ENCODE measurements at places on chromosomes 2 and 18.

GRCh38 chr18:7618891-7619442, 51.9 kb downstream of the PTPRM start:
- no peak for DNase-seq

- DNase-seq, result no peak
Observed at GRCh38 chr2:156340377-156340776, 7.9 kb upstream of the NR4A2 start.

DNA sequence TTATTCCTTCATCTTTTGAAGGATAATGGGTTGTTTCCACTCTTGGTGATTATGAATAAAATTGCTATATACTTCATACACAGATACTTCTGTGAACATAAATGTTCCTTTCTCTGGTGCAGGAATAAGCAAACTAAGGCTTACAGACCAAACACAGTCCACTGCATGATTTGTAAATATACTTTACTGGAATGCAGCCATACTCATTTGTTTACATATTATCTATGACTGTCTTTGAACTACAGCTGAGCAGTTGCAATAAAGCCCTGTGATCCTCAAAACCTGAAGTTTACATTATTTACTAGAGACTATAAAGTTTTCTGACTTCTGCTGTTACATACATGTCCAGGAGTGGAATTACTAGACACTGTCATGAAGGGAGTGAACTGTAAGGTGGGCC, 381.0 kb upstream of the CNTNAP5 start:
- DNase-seq, result no peak

DNA sequence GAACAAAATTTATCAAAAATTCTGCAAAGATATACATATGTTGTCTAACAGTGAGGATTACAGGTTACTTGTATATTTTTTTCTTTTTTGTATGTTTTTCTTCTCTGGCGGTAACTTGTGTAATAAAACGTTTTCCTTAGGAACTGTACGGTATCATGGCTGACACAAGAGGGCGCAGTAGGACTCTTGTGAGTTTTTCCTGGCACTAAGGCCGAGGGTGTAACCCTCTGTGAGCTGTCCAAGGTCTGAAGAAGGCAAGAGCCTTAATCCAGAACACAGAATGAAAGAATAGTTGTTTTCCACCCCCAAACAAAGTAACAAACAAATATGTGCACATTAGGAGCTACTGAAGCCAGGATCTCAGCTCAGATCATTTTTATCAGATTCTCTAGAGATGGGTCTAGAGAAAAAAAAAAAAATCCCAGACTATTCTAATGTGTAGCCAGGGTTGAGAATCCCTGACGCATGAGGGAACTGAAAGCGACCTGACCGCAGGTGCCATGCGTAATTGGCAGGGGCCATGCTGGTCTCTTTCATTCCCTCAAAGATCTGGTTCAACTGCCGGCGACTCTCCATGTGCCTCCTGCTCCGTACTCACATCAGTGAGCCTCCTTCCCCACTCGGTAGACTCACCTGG, 27.0 kb downstream of the TMEM200C start:
- no peak for DNase-seq

DNA sequence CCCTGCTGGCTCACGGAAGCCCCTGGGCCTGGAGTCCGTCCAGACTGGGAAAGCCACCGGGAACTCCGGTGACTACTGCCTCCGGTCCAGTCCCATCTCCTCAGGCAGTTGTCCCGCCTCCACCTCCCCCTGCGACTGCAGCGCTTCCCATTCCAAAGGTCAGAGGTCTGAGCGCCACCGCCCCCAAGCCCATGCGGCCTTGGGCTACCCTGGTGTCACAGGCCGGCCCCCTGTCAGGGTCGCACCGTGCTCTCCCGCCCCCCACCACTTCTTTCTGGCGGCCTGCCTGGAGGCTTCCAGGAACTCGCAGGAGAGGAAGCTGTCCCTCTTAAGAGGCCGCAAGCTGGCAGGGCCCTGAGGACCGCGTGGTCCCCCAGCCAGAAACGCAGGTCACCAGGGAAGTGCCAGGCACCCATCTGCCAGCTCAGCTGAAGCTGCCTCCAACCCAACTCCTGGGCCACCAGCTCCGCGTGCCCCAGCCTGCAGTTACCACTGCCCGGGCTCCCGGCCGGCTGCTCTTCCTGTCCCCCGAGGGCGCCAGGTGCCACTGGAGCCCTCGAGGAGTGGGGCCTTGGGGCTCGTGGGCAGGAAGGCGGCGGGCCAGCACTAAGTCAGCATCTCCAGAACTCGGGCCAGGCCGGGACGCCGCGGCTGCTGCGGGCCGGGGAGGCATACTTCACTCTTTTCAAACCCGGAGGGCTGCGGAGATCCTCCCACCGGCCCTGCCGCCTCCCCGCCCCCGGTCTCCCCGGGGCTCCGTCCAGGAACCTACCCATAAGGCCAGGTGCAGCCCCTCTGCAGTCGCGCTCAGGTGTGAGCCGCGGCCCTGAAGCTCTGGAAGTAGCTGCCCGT, 83.3 kb upstream of the POMC start:
- no peak for DNase-seq

GRCh38 chr2:144516981-144517865, 2.7 kb downstream of the ZEB2 start:
- DNase-seq, result peak; percentile 42

GRCh38 chr2:223311889-223312680, 260.1 kb downstream of the KCNE4 start:
- no peak for DNase-seq

- no peak for DNase-seq
Observed at GRCh38 chr2:126859631-126860030, 39.1 kb upstream of the TEX51 start.

- no peak for DNase-seq
Observed at GRCh38 chr2:208329485-208329884, 63.4 kb downstream of the PIKFYVE start.

- DNase-seq, result no peak
Observed at GRCh38 chr2:234514873-234515638, 18.2 kb upstream of the ARL4C start.

DNA sequence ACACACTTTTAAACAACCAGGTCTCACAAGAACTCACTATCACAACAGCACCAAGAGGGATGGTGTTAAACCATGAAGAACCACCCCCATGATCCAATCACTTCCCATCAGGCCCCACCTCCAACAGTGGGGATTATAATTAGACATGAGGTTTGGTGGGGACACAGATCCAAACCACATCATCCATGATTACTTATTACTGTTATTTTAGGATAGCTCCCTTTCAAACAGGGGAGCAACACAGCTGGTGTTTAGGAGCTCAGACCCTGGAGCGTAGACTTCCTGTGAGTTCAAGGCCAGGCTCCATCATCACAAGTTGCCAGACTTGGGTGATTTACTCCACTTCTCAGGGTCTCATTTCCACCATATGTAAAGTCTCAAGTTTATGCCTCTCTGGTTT, 382.7 kb downstream of the HRH4 start:
- DNase-seq, result no peak

GRCh38 chr2:156818221-156818620, 382.0 kb downstream of the GPD2 start:
- no peak for DNase-seq

GRCh38 chr2:220034426-220035130, 407.1 kb downstream of the SLC4A3 start:
- no peak for DNase-seq

- no peak for DNase-seq
Observed at GRCh38 chr2:77458216-77458615, 64.0 kb downstream of the LRRTM4 start.

DNA sequence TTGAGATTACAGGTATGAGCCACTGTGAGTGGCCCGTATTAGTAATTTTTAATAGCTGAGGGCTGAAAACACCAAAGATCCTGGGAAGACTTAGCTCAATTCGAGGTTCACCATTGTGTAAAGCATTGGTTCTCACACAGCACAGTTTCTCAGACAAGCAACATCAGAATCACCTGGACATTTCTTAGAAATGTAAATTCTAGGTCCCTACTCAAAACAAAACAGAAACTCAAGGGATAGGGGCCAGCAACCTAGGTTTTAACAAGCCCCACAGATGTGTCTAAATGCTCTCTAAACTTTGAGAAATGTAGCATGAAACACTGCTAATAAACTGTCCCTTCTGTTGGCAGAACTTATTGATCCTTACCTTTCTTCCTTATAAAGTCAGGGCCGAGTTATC, 681.2 kb downstream of the RNF144A start:
- DNase-seq, result no peak

- DNase-seq, result no peak
Observed at GRCh38 chr18:76051396-76052226, 443.4 kb downstream of the ZNF516 start.

DNA sequence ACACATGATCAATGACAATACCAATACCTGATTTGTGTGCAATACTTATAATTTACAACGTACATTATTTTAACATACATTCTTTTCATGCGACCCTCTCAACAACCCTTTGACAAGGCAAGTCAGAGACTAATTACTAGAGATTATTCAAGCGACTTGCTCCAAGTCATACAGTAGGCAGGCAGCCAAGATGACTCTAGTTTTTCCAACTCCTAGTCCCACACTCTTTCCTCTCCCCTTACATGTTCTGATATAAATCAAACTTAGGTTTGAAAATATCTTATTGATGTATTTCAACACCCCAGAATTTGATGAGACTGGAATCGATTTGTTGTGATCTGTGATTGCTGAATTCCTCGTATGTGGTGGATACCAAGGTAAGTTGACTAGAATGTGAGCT, 8.0 kb upstream of the CYP27C1 start:
- DNase-seq, result no peak

DNA sequence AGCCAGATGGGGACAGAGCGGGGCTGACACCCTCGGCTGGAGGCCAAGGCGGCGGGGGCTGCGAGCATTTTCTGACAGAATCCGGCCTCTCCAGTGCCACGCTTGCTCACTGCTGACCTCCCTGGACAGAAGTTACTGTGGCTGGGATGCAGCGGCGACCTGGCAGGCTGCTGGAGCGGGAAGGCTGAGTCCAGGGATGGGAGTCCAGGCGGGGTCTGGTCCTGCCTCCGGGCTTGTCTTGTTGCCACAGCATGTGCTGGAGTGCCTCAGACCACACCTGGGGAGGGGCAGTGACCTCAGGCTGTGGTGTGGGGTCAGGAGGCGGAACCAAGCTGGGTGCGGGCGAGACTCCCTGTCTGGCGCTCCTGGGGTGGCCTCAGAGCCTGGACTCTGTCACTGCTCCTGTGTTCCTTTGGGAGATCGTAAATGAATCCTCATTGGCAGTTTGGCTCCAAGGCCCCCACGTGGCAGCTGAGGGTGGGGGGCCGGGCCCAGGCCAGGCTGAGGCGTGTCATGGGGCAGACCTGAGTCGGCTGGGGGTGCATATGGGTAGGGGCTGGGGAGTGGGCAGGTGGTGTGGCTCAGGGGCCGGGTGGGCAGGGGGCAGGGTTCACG, 5.5 kb downstream of the BOK start:
- no peak for DNase-seq

GRCh38 chr18:36440614-36441013, 143.1 kb downstream of the FHOD3 start:
- no peak for DNase-seq

- no peak for DNase-seq
Observed at GRCh38 chr2:106353676-106354075, 114.5 kb downstream of the RGPD3 start.

GRCh38 chr18:49652881-49653724, 91.2 kb downstream of the LIPG start:
- no peak for DNase-seq

- no peak for DNase-seq
Observed at GRCh38 chr2:127531221-127531648, 4.2 kb upstream of the MYO7B start.

DNA sequence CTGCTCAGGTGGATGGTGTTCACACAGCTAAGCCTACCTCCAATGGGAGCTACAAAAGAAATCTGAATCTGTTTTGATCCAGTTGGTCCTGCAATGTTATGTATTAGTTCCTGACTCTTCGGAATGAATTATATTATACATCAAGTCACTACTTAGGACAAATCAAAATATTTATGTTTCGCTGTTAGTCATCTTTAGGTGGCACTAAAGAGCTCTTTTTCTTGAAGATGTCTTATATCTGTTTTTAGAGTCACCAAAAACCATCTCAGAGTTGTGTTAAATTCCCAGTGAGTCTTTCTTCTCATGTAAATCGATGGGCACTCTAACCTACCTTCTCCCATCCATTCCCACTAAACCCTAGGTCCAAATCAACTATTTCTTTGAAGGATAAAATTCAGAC, 2.2 kb downstream of the DNER start:
- DNase-seq, result no peak

DNA sequence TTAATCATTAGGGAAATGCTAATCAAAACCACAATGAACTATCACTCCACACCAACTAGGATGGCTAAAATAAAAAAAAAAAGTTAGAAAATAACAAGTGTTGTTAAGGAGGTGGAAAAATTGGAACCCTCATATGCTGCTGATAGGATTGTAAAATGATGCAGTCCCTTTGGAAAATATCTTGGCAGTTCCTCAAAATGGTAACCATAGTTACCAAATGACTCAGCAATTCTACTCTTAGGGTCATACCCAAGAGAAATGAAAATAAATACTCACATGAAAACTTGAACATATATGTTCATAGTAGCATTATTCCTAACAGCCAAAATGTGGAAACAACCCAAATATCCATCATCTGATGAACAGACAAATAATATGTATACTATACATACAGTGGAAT, 15.7 kb upstream of the ACVR2A start:
- DNase-seq, result no peak
